CD4-positive, alpha-beta T cell treated with Interferon gamma for 1 hour (primary cell): ENCODE measurements at places on chromosomes 11 and 22.

DNA sequence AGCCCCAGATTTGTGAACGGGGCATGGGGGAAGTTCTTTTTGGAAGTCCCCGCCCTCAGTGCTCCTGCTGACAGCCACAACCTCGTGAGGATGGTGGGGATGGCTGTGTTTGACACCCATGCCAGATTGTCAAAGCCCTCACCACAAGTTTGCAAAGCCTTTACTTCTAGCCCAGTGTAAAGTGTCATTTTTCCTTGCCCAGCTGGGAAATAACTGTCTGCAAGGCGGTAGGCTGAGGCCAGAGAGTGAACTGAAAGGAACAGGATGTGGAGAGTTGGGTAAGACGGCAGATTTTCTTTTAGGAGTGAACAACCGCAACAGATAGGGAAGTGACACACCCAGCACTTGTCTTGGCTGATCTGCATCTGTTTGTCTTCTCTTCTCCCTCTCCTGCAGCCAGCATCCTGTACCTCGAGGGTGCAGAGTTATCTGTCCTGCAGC lies 13.6 kb downstream of the IL17RA start:
- DNase-seq = peak; percentile 35

DNA sequence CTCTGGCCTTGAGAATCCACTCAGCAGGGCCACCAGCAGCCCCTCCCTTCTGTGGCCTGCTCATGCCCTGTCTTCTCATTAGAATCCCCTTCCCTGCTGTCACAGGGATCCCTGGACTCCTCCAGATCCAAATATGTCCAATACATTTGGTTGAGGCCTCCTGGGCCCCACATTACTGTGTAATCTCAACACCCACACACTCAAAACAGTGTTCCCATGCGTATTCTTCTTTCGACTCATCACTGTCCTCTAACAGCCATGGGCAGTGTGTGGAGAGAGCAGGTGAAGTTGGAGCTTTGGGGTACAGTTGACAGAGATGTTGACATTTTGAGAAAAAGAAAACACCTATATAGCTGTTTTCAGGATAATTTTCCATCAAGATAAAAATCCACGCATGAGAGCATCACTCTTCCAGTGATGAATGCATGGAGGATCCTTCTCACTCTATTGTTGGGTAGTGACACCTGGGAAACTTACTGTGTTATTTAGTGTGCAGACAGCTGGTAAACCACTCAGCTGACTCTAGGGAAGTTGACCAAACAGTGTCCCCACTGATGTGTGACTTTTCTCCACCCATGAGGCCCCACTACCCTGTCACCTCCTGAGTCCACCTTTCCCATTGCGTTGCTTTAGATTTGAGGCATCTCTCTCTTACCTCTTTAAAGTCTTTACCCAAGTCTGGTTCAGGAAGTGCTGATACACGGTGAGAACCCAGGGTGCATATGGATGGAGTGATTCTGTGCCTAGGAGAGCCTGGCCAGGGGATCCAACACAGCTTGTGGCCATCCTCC lies 28.7 kb upstream of the VPREB1 start:
- no peak for DNase-seq

DNA sequence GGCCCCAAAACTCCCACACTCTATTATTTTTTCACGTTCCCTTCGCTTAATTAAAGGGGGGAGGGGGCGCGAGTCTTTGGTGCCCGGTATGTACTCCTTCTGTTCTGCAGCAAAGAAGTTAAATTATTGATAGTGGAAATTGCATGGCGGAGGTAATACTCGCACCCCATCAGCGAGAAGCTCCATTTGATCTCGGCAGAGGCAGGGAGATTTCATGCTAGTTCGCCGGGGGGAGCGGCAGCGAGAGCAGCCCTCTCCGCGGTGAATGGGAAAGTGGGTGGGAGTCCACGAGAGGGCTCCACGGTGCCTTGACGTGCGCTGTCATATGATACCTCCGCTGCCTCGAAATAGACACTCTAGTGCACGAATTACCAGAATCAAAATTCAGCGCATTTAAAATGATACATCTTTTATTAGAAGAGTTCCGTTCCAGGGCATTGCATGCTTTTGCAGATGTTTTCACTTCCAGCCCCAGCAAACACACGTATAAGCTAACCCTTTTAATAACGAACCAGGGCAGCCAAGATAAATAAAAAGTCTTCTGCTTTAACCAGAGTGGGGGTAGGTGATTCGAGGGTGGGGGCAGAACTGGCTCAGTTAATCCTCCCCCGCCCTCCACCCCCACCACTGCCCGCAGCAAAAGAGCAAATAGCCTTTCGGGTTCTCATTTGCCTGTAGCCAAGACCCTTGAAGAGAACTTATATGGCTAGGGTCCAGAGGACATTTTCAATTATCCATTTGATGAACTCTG lies 1.3 kb upstream of the BDNF start:
- DNase-seq = no peak

DNA sequence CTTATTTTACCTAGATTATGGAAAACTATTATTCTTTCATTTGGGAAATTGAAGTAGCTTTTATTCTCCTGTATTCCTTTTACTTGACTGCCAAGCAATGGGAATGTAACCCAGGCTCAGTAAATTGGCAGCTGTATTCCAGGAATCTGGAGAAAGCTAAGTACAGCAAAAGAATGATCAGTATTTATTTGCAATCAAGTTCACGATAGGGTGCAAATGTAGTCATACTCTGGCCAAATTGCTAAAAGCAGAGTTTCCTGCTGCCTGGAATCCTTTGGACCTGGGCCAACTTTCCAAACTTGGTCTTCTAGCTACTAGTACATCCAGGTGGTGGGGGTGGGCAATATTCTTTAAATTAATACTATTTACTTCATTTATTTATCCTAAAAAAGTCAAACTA lies 286.0 kb upstream of the CTSC start:
- no peak for DNase-seq

DNA sequence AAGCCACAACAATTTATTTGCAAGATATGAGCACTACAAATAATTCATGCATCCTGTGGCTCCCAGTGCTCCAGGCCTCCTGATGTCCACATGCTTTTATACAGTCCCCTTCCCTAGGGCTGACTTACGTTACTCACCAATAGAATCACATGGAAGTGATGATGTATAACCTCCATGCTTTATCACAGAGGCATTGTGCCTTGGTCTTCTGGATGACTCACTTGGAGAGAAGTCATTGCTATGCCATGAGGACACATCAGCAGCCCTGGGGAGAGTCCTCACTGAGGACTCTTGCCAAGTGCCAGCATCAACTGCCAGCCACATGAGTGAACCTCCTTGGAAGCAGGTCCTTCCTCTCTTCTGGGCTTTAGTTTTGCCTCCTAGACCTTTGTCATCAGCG lies 22.0 kb upstream of the IGSF9B start:
- no peak for DNase-seq

- DNase-seq = no peak
These were observed 380.9 kb downstream of the ETS1 start for GRCh38 chr11:128206461-128206860.

DNA sequence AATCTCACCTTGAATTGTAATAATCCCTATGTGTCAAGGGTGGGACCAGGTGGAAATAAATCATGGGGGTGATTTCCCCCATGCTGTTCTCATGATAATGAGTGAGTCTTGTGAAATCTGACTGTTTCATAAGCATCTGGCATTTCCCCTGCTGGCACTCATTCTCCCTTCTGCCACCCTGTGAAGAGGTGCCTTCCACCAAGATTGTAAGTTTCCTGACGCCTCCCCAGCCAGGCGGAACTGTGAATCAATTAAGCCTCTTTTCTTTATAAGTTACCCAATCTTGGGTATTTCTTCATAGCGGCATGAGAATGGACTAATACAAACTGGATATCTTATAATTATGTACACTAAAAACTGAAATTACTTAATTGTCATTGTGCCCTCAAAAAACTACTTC lies 189.2 kb upstream of the API5 start:
- DNase-seq = no peak

DNA sequence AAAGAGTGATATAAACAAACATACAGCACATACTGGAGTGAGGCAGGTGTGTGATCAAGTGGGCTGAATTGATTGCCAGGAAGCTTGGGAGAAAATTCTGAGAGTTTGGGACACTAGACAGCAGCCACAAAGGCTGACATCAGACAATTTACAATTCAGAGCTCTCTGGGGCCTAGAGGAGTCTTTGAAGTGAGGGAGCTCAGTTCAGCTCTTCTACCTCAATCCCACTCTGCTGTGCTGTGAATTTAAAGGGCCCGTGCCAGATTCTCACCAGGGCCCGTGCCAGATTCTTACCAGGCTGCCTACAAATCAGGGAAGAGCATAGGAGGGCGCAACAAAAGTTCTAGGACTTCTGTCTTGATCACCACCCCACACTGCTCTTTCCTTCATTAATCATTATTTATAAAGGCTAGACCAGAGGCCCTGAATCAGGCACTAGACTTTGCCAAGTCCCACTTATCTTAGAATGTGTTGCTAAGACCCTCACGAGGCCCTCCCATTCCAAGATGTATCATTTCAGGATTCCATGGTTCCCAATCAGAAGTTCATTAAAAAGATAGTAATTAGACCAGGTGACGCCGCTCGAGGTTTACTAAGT lies 112.4 kb downstream of the KIRREL3 start:
- DNase-seq = no peak

GRCh38 chr11:115349335-115350017 lies 154.7 kb downstream of the CADM1 start:
- no peak for DNase-seq

- DNase-seq = peak; percentile 12
These were observed 16.0 kb upstream of the PRG2 start for GRCh38 chr11:57406337-57406904.

DNA sequence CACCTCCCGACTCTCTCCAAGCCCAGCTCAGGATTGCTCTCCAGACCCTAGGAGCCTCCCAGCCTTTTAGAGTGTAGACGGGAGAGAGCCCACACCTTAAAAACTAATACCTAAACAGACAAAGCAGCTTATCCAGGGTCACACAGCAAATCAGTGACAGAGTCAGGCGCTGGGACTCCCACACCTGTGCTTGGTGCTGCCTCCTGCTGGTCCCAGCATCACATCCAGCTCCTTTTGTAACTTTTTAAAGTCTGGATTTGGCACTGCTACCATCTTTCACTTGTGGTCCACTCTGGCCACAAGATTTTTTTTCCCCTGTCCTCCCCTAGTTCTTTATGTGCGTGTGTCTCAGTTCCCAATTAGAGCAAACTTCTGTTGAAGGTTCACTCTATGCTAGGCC lies 4.7 kb downstream of the ANO1 start:
- DNase-seq = no peak

DNA sequence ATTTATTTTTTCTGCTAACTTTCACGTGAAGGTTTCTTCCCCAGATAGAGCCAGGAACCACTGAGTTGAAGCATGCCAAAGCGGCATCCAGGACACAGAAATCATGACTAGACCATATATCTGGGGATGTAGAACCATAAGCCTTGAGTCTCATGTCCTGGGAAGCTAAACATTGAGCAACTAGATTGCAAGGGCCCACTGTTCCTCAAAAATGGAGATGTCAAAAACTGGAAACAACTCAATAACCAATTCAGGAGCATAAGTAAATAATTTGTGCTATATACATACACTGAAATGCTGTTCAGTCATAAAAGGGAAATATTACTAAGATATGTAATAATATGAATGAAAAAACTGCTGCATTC lies 29.0 kb upstream of the CARD16 start:
- no peak for DNase-seq

GRCh38 chr11:2363577-2364370 lies 13.3 kb upstream of the CD81 start:
- no peak for DNase-seq

- DNase-seq = no peak
These were observed 94.3 kb upstream of the BMAL1 start for GRCh38 chr11:13183094-13183825.

- DNase-seq = no peak
These were observed 327.9 kb downstream of the SOX6 start for GRCh38 chr11:16028419-16028818.

GRCh38 chr11:105799263-105799662 lies 189.4 kb downstream of the GRIA4 start:
- DNase-seq = no peak

- DNase-seq = no peak
These were observed 22.9 kb downstream of the GNAZ start for GRCh38 chr22:23093051-23093788.

- no peak for DNase-seq
These were observed 256.3 kb upstream of the ARHGAP20 start for GRCh38 chr11:110968348-110969062.

- DNase-seq = peak; percentile 29
These were observed 67.8 kb downstream of the TCF20 start for GRCh38 chr22:42202669-42203068.

- DNase-seq = no peak
These were observed 63.2 kb upstream of the BIRC3 start for GRCh38 chr11:102254047-102254446.

GRCh38 chr11:123590296-123590912 lies 64.0 kb downstream of the SCN3B start:
- DNase-seq = no peak

DNA sequence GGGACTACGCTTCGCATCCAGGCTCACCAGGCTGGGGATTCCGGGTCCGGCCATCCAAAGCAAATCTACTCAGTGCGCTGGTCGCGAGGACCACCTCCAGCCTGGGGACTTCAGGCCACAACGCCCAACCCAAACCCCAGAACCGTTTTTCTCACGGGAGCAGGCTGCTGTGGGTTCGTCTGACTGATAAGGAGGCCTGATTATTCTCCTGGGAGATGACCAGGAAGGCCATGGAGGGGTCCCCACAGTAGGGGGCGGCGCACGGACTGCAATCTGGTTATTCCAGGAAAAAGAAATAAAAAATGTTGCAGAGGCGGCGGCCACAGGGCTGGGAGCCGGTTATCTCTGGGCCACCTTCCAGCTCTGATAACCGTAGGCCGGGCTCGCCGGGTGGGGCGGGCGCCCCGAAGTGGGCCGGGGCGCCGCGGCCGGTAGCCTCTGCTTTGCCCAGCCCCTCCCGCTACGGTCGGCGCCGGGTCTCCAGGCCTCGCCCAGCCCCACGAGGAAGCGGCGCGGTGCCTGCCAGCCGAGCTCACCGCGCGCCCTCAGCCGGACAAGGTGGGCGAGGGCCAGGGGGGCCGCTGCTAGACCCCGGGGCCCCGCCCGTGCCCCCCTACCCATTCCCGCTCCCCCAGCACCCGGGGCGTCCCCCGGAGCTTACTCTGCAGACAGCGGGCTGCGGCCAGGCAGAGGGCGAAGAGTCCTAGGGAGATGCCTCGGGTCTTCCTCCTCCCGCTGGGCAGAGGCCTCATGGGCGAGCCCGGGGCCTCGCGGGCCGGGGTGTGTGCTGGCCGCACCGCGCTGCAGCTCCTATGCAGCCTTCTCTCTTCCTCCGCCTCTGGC lies 446 bp downstream of the VSTM5 start:
- no peak for DNase-seq

DNA sequence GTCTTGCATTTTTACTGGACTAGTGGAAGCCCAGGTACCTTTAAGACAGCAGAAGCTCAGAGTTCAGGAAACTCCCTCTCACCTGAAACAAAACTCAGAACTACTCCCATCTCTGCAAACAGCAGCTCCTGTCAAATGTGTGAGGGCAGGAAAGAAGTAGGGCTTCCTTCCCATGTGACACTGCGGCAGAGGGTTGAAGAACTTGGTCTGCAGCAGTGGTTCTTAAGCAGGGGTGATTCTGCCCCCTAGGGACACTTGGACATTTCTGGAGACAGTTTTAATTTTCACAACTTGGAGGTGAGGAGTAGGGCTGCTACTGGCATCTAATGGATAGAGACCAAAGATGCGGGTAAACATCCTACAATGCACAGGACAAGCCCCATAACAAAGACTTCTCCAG lies 63.4 kb downstream of the RCN1 start:
- no peak for DNase-seq

GRCh38 chr11:68153742-68154141 lies 32.6 kb upstream of the CHKA start:
- no peak for DNase-seq

GRCh38 chr11:131693756-131694155 lies 323.3 kb downstream of the NTM start:
- DNase-seq = no peak

- no peak for DNase-seq
These were observed 75.0 kb downstream of the C11orf65 start for GRCh38 chr11:108392353-108392752.
